ENCODE measurements at places on chromosomes 2 and 18. TPM values are rescaled to one million over a fixed set of nuclear protein-coding genes. Genes with fewer than 3 reads are reported as not detected.

Gene RPIA
- 22.8 TPM for total RNA-seq

Gene PAX3
- total RNA-seq = not detected

DNA sequence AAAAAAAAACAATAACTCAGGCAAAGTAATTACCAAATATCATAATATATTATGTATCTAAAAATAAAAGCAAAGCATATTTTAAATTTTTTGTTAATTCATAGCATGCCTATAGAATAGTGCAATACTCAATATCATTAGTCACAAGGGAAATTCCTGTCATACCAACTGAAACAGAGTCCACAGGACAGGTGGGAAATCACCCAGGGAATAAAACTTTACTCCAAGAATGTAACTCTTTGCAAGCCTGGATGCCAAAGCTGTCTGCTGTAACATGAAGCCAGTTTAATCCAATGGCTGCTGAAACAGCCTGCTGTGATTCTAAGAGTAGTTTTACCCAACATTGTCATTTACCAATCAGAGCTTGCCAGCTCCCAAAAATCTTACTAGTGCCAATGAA is 40.0 kb upstream of the SULT1C3 start:
- DNase-seq = no peak

DNA sequence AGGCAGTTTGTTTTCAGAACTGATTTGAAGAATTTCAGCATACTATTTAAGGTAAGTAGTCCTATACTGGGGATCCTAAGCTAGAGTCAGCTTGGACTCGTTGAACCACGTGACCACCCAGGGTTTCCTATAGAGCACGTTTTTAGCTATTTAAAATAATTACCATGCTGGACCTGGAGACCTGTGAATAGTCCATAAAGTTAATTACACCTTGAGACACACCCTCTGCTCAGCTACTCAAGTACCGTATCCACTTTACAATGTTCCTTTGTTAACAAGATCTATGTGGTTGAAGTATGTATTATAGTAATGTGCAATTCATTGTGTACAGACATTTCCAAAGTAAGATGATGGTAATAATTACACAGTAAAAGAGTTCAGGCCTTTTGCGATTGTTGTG is 67.6 kb downstream of the CRIM1 start:
- DNase-seq = no peak

- DNase-seq = no peak
These were observed 58.7 kb downstream of the MYO3B start for GRCh38 chr2:170236680-170237047.

DNA sequence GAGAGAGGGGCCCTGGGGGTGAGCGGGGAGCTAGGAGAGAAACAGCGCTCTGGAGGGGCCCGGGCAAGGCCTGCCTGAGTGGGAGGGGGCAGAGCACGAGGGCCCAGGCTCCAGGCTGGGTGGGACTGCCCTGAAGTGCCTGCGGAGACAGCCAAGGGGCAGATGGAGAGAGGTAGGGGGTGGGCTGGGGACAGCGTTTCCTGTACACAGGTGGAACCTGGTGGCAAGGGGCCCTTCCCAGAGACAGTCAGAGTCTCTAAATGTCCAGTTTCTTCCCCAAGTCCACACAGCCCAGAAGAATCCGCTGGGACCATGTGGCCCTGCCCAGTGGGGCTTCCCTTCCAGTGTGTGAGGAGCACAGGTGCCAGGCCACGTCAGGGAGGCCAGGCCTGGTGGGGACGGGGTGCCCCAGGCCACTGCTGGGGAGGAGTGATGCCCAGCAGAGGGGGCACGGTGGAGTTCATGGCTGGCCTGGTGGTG is 1.7 kb upstream of the GPR35 start:
- no peak for DNase-seq

Gene KRTCAP3
- total RNA-seq = 16.5 TPM

DNA sequence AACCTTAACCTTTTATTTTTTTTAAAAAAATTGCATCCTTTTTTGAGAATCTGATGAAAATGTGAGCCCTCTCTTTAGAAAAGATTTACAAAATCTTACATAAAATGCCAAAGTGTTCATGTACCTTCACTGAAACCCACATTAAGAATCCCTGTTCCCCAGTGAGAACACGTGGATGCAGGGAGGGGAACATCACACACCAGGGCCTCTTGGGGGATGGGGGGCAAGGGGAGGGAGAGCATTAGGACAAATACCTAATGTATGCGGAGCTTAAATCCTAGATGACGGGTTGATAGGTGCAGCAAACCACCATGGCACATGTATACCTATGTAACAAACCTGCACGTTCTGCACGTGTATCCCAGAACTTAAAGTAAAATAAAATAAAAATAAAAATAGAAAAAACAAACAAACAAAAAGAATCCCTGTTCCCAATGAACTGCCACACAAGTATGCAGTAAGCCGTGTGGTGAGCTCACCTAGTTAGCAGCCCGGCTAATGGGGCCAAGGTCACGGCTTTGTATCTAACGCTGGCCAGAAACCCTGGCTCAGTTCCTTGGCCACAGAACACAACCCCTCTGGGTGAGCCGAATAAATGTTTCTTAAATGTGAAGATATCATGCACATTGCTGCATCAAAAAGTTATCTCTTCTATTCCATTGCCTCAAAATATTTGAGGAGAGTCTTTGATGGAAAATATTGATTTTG is 41.4 kb downstream of the CHST9 start:
- no peak for DNase-seq

GRCh38 chr2:144377914-144378313 is 142.0 kb downstream of the ZEB2 start:
- DNase-seq = no peak

DNA sequence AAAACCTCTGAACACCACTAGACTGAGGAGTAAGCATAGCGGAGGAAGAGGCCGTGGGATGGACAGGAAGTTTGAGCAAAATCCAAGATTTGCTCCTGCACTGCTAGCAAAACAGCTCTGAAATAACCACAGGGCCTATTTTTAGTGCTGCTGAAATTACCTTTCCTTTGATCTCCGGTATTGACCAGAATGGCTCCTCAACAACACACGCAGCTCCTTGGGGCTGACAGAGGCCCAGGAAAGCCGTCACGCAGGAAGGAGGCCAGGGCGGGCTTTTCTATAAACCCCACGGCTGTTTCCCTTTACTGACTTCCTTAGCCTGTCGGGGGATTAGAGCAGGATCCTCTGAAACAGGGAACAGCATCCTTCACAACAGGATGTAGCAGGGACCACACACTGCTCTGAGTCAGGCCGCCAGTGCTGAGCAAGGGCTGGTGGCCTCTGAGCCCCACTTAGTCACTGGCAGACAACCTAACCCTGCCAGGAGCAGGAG is 80.8 kb upstream of the LCLAT1 start:
- DNase-seq = no peak

Gene CD302
- total RNA-seq = 1.3 TPM

Gene TMEM247
- not detected for total RNA-seq

DNA sequence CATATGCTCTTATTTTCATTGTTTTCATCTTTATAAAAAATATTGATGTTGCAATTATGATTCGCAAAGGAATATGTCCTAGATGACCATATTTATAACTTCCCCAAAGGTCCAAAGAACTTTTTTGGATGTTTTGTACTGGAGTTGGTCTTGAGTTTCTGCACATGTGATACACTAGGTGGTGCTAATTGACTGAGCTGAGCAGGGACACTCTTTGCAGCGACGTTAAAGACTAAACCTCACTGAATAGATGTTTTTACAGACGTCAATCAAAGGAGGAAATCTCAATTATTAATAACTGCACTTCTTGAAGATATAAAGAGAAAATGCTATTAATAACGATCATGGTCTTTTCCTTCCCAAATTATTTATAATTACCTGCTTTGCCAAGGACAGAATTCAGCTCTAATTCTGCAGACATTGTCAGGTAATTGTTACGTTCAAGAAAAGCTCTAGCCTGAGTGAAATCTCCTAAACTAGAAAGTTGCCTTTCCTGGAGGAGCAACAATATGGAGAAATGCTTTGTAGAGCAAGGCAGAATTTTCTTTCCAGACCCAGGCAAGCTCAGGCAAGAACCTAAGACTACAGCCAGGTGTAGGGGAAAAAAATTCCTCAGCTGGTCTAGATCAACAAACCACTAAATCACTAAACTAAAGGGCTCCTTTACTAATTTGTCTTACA is 119.3 kb upstream of the RBBP8 start:
- DNase-seq = peak; percentile 44

DNA sequence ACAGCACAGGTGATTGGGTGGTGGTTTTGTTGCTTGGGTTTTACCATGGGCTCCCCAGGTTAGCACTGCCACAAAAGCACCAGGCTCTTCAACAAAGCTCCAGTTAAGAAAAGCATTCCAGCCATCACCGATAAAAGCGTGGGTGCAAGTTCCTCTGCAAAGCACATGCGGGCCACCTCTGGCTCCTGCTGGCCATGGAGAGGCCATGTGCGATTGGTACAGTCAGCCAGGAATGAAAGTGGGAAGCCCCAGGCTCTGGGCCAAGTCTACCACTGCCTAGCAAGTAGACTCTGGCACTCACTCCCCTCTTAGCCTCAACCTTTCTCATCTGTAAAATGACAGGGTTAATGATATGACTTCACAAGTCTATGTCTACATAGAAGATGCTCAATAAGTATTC is 36.0 kb downstream of the BCL11A start:
- DNase-seq = no peak

Gene ALMS1
- 33.1 TPM for total RNA-seq

DNA sequence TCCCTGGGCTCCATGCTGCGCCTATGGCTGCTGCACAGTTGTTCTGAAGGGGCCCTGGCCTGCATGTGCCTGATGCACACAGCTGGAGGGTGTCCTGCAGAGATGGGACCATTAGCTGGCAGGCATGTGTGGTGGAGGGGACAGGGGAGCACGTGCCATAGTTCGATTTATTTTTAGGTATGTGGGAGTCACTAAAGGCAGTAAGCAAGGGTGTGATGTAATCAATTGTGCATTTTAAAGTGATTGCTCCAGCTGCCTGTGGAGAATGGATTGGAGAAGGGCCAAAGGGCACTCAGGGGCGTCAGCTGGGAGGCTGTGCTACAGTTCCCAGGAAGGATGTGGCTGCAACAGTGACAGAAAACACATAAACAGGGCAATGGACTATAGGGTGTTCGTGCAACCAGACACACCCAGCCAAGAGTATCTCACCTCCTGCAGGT is 205.1 kb downstream of the ARL4C start:
- peak; percentile 35 for DNase-seq

- no peak for DNase-seq
These were observed 241.8 kb downstream of the CPS1 start for GRCh38 chr2:210798180-210798579.

- DNase-seq = no peak
These were observed 301.3 kb upstream of the SKOR2 start for GRCh38 chr18:47552783-47553182.

Gene NT5C1B
- not detected for total RNA-seq

DNA sequence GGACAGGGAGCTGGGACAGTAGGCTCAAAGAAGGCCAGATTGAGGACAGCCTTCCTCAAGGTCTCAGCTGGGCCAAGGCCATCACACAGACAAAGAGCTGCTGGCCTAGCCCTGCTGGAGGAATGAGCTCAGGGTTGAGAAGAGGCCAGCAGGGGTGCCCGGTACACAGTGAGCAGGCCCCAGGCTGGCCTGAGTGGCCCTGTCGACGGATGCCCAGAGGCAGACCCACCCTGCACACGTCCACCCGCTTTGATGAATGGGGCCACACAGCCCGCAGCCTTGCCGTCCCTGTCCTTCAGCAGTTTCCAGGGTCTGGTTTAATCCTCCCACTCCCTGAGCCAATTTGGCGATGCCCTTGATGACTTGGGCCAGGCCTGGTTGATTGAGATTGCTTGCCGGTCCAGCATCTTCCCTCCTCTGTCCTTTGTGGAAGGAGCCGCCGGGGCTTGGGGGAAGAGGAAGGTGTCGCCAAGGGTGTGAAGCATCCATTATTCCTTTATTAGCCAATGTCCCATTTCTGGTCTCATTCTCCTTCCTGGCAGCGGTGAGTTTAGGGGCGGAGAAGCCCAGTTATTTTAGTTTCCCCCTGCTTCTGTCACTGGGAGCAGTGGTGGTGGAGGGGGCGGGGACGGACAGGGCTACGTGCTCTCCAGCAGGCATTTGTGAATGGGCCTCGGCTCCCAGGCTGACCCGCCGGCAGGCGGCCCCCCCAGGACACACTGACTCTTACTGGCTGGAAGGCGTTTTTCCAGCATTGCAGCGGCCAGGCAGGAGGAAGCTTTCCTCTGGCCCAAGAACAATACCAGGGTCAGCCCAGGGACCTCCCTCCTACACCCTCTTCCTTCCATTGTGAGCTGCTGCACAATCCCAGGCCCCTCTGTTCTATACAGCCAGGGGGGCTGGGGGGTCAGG is 141.8 kb downstream of the CTIF start:
- DNase-seq = no peak

- DNase-seq = no peak
These were observed 836.5 kb upstream of the ID2 start for GRCh38 chr2:7845332-7845731.

Gene CYRIA
- 59.0 TPM for total RNA-seq

Gene ACVR1
- total RNA-seq = 11.7 TPM

Data from B cell (primary cell).